Bronchial smooth muscle cell (primary cell): ENCODE measurements at places on chromosomes 6 and 20. TPM values are rescaled to one million over a fixed set of nuclear protein-coding genes. Genes with fewer than 3 reads are reported as not detected.

Gene SUMO4
- 0.52 and 1.6 TPM in 2 replicates for total RNA-seq

Gene OR2J3
- total RNA-seq = not detected in 2 replicates

Gene LAMP5
- total RNA-seq = not detected in 2 replicates

Gene HDGFL1
- total RNA-seq = not detected in 2 replicates

Gene NANP
- 6.8 and 7.0 TPM in 2 replicates for total RNA-seq

Gene FUT9
- not detected in 2 replicates for total RNA-seq

Gene FAM50B
- total RNA-seq = 12.0 and 12.1 TPM in 2 replicates

Gene SLC35F1
- under 0.01 TPM in 1 of 2 replicates, not detected in the other for total RNA-seq

Gene C6orf163
- total RNA-seq = 1.4 and 2.4 TPM in 2 replicates

Gene GABRR1
- not detected in 2 replicates for total RNA-seq

Gene TAGAP
- not detected in 2 replicates for total RNA-seq

Gene CYP24A1
- under 0.01 and 0.09 TPM in 2 replicates for total RNA-seq

Gene GFRA4
- total RNA-seq = not detected in 2 replicates

Gene PKHD1
- total RNA-seq = not detected in 2 replicates
